ENCODE measurements at places on chromosomes 2 and 18.

GRCh38 chr18:9123520-9123919 is 13.1 kb upstream of the ANKRD12 start:
- peaks cover 83% of the 10 kb centered on the region for H3K36me3 ChIP-seq
- H3K27me3 ChIP-seq = no peaks in the 10 kb centered on the region
- no peak for DNase-seq
- peak overlapping the region; percentile 26 for H3K27ac ChIP-seq
- no peak overlapping the region for H3K4me3 ChIP-seq

- no peak overlapping the region for H3K27ac ChIP-seq
- H3K4me3 ChIP-seq = no peak overlapping the region
- no peak for DNase-seq
- no peaks in the 10 kb centered on the region for H3K4me1 ChIP-seq
- H3K36me3 ChIP-seq = peaks cover 59% of the 10 kb centered on the region
These were observed 61.2 kb downstream of the FARSB start for GRCh38 chr2:222594679-222595078.

DNA sequence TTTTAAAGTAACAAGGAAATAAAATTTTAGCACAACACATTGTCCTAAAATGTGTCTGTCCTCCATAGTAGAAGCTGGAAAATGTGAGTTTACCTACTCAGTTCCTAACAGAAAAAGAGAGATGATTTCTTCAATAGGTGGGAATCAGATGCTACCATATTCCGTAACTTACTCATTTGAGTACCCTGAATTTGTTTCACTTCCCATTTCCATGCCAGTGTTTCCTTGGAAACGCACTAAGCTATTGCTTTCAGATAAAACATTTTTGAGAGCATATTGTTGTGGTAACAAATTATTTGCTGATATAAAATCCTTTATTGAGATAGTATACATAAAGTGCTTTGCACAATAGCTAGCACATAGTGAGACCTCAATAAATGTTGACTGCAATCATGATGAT is 137.5 kb upstream of the BARD1 start:
- H3K27ac ChIP-seq = no peak overlapping the region
- H3K27me3 ChIP-seq = no peaks in the 10 kb centered on the region
- no peak overlapping the region for H3K4me3 ChIP-seq
- no peaks in the 10 kb centered on the region for H3K4me1 ChIP-seq

- no peak for DNase-seq
- no peaks in the 10 kb centered on the region for H3K36me3 ChIP-seq
- H3K27me3 ChIP-seq = peaks cover 4% of the 10 kb centered on the region
- no peak overlapping the region for H3K4me3 ChIP-seq
- H3K27ac ChIP-seq = no peak overlapping the region
These were observed 15.4 kb downstream of the SDC1 start for GRCh38 chr2:20209373-20210109.

DNA sequence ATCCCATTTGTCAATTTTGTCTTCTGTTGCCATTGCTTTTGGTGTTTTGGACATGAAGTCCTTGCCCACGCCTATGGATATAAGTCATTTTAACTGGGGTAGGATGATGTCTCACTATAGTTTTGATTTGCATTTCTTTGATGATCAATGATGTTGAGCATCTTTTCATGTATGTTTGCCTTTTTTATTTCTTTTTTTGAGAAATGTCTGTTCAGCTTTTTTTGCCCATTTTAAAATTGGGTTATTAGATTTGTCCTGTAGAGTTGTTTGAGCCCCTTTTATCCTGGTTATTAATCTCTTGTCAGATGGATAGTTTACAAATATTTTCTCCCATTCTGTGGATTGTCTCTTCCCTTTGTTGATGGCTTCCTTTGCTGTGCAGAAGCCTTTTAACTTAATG is 75.3 kb downstream of the COMMD1 start:
- no peak overlapping the region for H3K4me3 ChIP-seq
- H3K4me1 ChIP-seq = no peaks in the 10 kb centered on the region
- H3K27me3 ChIP-seq = no peaks in the 10 kb centered on the region
- DNase-seq = no peak
- H3K27ac ChIP-seq = no peak overlapping the region

GRCh38 chr2:64750817-64751285 is 97.1 kb upstream of the SERTAD2 start:
- H3K27me3 ChIP-seq = no peaks in the 10 kb centered on the region
- H3K4me3 ChIP-seq = peak overlapping the region; percentile 84
- no peaks in the 10 kb centered on the region for H3K36me3 ChIP-seq

- H3K36me3 ChIP-seq = no peaks in the 10 kb centered on the region
- DNase-seq = no peak
- H3K4me1 ChIP-seq = peaks cover 16% of the 10 kb centered on the region
- no peak overlapping the region for H3K27ac ChIP-seq
- H3K27me3 ChIP-seq = no peaks in the 10 kb centered on the region
These were observed 64.0 kb downstream of the SPIRE1 start for GRCh38 chr18:12593866-12594265.

GRCh38 chr18:39455285-39455684 is 1889.7 kb upstream of the CELF4 start:
- DNase-seq = no peak
- H3K27me3 ChIP-seq = no peaks in the 10 kb centered on the region

- peaks cover 27% of the 10 kb centered on the region for H3K4me1 ChIP-seq
- peaks cover 9% of the 10 kb centered on the region for H3K36me3 ChIP-seq
- no peak overlapping the region for H3K4me3 ChIP-seq
- no peak overlapping the region for H3K27ac ChIP-seq
- no peak for DNase-seq
These were observed 9.8 kb upstream of the GPC1 start for GRCh38 chr2:240425697-240426096.

GRCh38 chr2:152716805-152717227 is 445 bp downstream of the PRPF40A start:
- DNase-seq = peak; percentile 40
- peak overlapping the region; percentile 92 for H3K27ac ChIP-seq
- peak overlapping the region; percentile 92 for H3K4me3 ChIP-seq

GRCh38 chr2:187581125-187581896 is 27.1 kb upstream of the TFPI start:
- H3K36me3 ChIP-seq = no peaks in the 10 kb centered on the region
- DNase-seq = no peak
- no peak overlapping the region for H3K27ac ChIP-seq

DNA sequence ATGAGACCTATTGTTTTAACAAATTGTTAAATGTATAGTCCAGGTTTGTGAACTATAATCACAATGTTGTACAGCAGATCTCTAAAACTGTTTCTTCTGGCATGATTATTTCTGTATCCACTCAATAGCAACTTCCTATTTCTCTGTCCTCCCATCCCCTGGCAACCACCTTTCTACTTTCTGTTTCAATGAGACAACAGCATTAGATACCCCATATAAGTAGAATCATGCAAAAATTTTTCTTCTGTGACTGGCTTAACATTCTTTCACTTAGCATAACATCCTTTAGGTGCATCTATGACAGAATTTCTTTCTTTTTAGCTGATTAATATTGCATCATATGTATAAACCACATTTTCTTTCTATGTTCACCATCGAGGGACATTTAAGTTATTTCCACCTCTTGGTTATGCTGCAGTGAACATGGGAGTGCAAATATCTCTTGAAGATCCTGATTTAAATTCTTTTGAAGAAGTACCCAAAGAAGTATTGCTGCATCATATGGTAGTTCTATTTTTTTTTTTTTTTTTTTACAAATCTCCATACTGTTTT is 713.5 kb downstream of the LRP1B start:
- H3K4me3 ChIP-seq = no peak overlapping the region
- H3K27me3 ChIP-seq = no peaks in the 10 kb centered on the region
- no peak overlapping the region for H3K27ac ChIP-seq
- H3K36me3 ChIP-seq = no peaks in the 10 kb centered on the region
